ENCODE measurements at places on chromosomes 12 and 14.

DNA sequence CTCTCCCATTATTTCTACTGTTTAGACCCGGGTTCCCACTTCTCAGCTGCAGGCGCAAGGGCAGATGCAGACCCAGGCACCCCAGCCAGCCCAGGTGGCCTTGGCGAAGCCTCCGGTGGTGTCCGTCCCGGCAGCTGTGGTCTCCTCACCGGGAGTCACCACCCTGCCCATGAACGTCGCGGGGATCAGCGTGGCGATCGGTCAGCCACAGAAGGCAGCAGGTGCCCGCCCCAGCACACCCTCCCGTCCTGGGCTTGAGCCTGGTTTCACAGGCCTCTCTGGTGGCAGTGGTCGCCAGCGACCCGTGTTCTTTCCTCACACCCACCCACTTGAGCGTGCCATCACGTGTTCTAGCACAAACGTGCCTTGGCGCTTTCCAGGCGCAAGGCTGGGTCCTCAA lies 77.4 kb downstream of the DDX51 start:
- no peak for DNase-seq

DNA sequence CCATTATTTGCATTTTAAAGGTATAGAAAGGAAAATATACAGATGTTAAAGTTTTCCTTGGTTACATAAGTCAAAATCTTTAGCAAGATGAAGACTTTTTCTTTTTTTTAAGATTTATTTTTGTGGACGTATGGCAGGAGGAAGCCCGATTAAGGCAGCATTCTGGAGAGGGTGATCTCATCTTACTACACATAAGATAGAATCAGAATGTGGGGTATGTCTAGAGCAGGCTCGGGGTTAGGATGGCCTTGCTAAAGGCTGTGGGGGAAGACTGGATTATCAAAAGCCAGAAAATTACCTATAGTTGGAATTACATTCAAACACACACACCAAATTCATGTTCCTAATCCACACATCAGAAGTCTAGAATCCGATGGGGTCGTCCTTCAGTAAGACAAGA lies 79.6 kb upstream of the OTOGL start:
- DNase-seq = no peak

- peak; percentile 87 for DNase-seq
Measured at GRCh38 chr14:25007832-25008231, 42.1 kb downstream of the STXBP6 start.

DNA sequence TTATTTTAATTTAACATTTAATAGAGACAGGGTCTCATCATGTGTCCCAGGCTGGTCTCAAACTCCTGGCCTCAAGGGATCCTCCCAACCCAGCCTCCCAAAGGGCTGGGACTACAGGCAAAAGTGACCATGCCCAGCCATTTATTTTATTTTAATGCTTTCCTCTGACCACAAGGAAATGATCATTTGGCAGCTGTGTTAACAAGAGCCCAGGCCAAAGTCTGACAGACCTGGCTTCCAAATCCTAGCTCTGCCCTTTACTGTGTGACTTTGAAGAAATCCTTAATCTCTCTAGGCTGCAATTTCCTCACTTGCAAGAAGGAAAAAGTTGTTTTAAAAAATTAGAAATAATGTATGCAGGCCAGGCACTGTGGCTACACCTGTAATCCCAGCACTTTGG lies 16.7 kb upstream of the GCH1 start:
- no peak for DNase-seq

DNA sequence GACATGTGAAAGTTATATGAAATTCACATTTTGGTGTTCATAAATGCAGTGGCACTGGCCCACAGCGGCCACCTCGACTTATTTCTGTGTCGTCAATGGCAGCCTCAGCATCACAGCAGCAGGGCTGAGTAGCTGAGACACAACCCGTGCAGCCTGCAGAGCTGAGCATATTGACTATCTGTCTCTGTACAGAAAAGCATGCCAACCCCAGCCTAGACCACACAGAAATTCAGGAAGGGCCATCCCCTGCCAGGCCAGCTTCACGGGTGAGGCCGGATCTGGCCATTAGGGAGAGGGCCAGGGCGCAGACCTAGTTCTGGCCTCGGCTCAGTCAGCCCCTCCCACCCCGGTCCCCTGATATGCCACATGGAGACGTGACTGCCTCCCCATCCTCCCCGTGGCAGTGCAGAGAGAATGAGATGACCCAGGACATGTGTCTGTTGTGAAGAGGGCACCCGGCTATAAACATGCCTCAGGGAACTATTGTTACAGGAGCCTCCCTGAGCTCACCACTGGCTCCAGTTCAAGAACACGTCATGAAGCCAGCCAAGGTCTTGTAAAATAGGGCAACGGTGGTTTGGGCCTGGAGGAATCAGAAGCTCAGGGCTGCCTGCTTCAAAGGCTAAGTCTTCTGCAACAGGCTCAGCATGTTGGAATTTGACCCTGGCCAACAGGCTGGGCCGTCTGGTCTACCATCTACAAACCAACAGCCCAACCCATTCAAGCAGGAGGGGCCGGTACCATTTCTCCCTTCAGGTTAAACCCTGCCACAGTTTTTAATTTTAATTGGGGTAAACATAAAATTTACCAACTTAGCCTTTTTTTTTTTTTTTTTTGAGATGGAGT lies 25.5 kb downstream of the SCARB1 start:
- peak; percentile 74 for DNase-seq

DNA sequence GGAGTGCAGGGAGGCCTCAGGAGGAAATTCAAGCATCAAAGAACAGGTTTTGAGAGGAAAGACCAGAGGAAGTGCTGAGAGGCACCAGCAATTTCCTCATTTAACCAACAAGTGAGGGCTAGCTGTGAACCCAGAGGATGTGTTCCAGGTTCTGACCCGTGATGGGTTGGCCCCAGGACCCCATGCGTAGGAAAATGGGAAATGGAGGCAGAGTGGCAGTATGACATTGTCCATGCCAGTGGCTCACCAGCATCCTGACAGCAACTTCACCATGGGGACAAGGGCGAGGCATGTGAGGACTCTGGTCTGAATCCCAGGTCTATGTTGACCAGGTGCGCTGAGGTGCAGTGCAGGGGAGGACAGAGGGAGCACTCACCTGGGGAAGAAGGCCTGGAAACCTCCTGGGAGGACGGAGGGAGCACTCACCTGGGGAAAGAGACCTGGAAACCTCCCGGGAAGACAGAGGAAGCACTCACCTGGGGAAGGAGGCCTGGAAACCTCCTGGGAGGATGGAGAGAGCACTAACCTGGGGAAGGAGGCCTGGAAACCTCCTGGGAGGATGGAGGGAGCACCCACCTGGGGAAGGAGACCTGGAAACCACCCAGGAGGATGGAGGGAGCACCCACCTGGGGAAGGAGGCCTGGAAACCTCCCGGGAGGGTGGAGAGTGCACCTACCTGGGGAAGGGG lies 6.7 kb upstream of the CACNA2D4 start:
- no peak for DNase-seq

DNA sequence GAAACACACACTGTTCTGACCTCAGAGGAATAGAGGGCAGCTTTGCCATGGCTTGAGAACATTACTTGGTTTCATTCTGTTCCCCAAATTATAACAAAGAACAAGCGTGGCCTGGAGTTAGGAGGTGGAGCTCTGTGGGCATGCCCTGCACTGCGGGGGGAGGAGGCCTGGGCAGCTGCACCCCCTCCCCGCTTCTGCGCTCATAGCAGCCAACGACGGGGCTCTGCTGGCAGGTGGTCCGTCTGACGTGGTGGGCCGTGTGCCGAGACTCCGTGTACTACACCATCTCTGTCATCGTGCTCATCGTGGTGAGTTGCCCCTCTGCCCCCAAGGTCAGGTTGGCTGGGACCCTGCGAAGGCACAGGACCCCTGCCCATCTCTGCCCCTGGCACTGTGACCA lies 70.4 kb upstream of the RIN3 start:
- DNase-seq = no peak

GRCh38 chr14:53999061-53999488 lies 42.5 kb upstream of the BMP4 start:
- DNase-seq = no peak

- DNase-seq = no peak
Measured at GRCh38 chr12:28817524-28817923, 331.6 kb upstream of the FAR2 start.

- no peak for DNase-seq
Measured at GRCh38 chr14:73713206-73713802, 880 bp downstream of the PNMA1 start.

DNA sequence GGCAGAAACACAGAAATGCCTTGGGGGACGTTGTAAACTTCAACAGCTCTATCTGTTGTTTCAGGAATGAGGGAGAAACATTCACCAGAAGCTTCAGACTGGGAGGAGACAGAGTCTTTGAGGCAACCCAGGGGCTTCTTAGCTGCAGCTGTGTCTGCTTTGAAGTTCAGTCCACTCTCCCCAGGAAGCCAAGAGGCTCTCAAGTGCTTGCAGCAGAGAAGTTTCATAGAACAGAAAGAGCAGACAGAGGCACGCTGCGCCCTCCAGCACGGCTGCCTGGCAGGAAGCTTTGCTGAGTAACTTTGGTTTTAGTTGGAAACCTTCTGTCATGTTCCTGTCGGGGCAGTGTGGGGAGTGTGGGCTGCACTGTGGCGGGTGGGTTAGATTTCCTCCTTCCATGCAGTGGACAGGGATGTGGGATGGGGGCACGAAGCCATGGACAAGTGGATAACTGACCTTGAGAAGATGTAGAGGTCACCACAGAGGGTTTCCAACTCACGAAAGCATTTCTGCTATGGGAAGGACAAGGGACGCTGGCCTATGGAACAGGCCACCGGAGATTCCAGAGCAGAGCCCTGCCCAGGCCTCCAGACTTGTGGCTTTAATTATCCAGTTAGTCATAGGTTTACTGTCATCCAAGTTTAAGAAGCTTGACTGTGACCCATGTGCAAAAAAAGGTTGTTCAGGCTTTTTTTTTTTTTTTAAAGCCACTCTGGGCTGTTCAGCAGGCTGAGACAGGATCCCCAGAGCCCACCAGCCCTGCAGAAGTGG lies 107.7 kb downstream of the ARF6 start:
- no peak for DNase-seq

- no peak for DNase-seq
Measured at GRCh38 chr12:97003276-97003675, 96.2 kb downstream of the NEDD1 start.

GRCh38 chr12:76852106-76852505 lies 26.7 kb downstream of the CSRP2 start:
- no peak for DNase-seq

DNA sequence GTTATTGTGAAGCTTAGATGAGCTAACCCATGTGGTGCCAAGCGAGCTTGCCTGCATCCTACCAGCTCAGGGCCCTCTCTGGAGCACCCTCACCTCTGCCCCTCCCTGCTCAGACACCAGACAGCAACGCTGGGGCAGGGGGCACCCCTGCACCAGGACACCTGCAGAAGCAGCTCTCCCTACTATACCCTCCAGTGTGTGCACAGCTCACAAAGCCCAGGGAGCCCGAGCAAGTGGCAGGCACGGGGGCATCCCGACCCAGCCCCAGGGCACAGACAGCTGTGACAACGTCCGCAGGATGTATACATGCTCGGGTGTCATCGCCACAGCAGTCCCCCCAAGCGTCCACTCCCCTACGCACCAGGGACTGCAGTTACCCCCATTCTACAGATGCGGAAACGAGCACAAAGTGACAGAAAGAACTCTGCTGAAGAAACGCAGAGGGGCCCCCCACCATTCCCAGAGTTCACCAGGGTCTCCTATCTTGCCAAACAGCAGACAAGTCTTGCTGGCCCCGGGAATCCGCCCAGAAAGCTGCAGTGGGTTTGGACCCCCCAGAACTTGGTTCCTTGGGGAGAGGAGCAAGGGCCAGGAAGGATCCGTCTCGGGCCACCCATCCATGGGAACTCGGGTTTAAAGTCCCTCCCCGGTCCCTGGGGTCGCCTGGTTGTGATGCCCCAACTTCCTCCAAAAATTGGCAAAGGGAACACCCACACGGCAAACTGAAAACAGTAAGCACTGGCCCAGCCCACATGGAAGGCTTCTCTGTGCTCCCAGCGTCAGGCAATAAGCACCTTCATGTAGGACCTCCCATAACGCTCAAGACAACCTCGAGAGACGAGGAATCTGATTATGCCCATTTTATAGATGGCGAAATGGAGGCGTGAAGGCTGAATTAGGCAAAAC lies 12.0 kb downstream of the NCOR2 start:
- no peak for DNase-seq

GRCh38 chr12:6074979-6075585 lies 49.4 kb downstream of the VWF start:
- no peak for DNase-seq

- DNase-seq = no peak
Measured at GRCh38 chr14:68293404-68293803, 473.8 kb downstream of the RAD51B start.

- DNase-seq = no peak
Measured at GRCh38 chr12:46160101-46160980, 108.5 kb downstream of the SLC38A1 start.

GRCh38 chr12:10623131-10623530 lies 9.7 kb upstream of the MAGOHB start:
- DNase-seq = no peak

- DNase-seq = no peak
Measured at GRCh38 chr14:65042731-65043372, 56.2 kb downstream of the FNTB start.

- DNase-seq = no peak
Measured at GRCh38 chr14:44960146-44960545, 1.6 kb downstream of the KLHL28 start.

DNA sequence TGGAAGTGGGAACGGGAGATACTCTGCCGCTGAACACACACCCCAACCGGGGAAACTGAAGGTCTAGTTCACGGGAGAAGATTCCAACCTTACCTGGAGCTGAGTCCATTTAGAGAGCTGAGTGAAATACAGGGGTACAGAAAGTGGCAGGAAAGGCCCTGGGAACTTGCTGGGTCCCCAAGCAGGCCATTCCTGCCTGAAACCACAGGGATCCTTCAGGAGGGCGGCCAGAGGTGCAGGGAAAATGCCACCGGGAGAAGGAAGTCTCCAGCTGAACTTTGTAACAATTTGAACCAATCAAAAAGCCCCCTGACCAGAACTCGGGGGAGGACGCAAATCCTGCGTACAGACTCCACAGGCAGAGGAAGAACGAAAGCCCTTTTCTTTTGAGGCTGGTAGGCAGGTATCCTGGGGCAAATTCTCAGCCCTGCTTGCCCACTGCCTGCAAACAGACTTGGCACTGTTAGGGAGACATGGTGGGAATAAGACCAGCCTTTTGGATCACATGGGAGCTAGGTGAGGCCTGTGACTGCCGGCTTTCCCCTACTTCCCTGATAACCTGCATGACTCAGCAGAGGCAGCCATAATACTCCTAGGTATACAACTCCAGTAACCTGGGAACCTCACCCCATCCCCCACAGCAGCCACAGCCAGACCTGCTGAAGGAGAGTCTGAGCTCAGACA lies 170.9 kb downstream of the SEC23A start:
- DNase-seq = no peak

DNA sequence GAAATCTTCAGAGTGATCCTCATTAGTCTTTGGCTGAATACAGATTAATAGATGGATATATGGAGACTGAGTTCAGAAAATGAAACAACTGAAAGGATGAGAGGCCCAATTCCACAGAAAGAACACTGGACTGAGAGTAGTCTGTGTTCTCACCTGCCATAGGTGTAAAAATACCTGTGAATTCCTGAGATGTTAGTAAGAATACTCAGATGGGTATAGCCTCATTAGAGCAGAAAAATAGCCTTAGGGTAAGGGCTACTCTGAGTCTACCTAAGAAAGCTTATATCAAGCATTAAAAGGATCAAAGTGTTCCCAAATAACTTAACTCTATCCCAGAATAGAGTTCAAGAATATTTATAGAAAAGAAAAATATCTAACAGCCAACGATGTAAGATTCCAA lies 1510.3 kb upstream of the SEL1L start:
- no peak for DNase-seq

- no peak for DNase-seq
Measured at GRCh38 chr12:59282999-59283398, 312.8 kb upstream of the SLC16A7 start.

- DNase-seq = no peak
Measured at GRCh38 chr14:48546996-48547395, 871.6 kb upstream of the MDGA2 start.
